ENCODE measurements at places on chromosomes 5 and 9.

DNA sequence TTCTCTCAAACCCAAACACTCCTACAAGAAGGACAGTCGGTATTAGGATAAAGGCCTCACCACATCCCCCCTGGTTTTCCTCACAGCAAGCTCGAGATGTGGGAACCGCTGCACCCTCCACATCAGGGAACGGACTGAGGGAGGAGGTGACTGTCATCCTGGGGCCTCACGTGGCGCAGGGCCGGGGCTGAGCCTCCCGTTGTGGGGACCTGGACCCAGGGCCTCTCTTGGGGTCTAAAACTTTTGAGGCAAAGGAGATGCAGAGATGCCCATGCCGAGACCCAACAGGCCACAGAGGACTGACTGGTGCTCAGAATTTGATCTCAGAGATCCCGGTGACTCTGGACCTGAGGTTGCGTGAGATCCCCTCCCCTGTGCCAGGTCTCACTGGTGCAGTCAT is 72.7 kb downstream of the MRPL36 start:
- no peak overlapping the region for H3K4me3 ChIP-seq
- H3K36me3 ChIP-seq: no peaks in the 10 kb centered on the region
- H3K4me1 ChIP-seq: no peaks in the 10 kb centered on the region
- DNase-seq: no peak
- H3K27me3 ChIP-seq: no peaks in the 10 kb centered on the region
- H3K27ac ChIP-seq: no peak overlapping the region

GRCh38 chr5:131644822-131645221 is 9.8 kb upstream of the RAPGEF6 start:
- no peak overlapping the region for H3K4me3 ChIP-seq
- no peaks in the 10 kb centered on the region for H3K27me3 ChIP-seq
- H3K36me3 ChIP-seq: no peaks in the 10 kb centered on the region
- no peak overlapping the region for H3K27ac ChIP-seq

- no peak for DNase-seq
- H3K4me3 ChIP-seq: no peak overlapping the region
- H3K27me3 ChIP-seq: no peaks in the 10 kb centered on the region
- H3K4me1 ChIP-seq: peaks cover 30% of the 10 kb centered on the region
Measured at GRCh38 chr9:121286973-121287741, 19.2 kb downstream of the GSN start.

DNA sequence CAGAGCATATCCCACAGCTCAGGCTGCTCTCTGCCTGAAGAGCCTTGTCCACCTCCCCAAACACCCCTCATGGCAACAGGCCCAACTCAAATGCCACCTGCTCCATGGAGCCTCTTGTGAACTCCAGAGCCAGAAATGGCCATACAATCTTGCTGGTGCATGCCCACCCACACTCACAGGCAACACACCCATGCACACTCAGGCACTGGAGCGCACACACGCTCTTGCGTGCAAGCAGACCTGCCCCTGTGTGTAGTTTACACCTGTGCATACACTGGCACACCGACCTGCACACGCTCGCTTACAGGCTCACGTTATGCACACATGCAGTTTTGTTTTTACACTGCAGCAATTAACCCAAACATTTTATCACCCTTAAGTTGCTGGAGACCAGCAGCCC is 40.0 kb downstream of the HRH2 start:
- H3K36me3 ChIP-seq: no peaks in the 10 kb centered on the region
- H3K27me3 ChIP-seq: no peaks in the 10 kb centered on the region
- H3K4me1 ChIP-seq: peaks cover 6% of the 10 kb centered on the region
- no peak overlapping the region for H3K4me3 ChIP-seq

GRCh38 chr5:38292228-38292627 is 33.9 kb downstream of the EGFLAM start:
- H3K27ac ChIP-seq: no peak overlapping the region
- no peaks in the 10 kb centered on the region for H3K4me1 ChIP-seq
- no peak for DNase-seq
- H3K36me3 ChIP-seq: no peaks in the 10 kb centered on the region

DNA sequence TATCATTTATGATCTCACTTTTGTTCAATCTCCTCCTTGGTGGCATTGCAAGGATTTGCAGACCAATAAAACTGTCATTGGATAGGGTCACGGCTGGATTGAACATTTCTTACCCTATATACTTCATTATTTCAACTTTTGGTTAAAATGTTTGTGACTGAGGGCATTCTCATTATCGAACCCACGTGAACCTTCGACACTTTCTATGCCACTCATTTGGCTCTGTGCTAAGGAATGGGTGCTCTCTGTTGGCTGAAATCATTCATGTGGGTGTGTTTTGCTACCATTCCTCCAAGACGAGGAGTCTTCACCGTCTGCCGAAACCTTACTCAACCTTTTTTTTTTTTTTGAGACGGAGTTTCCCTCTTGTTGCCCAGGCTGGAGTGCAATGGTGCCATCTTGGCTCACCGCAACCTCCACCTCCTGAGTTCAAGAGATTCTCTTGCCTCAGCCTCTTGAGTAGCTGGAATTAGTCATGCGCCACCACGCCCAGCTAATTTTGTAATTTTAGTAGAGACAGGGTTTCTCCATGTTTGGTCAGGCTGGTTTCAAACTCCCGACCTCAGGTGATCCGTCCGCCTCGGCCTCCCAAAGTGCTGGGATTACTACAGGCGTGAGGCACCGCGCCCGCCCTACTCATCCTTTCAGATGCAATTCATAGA is 62.5 kb downstream of the CSNK1A1 start:
- H3K4me1 ChIP-seq: no peaks in the 10 kb centered on the region
- H3K4me3 ChIP-seq: no peak overlapping the region
- H3K27me3 ChIP-seq: no peaks in the 10 kb centered on the region
- no peaks in the 10 kb centered on the region for H3K36me3 ChIP-seq
- no peak for DNase-seq

DNA sequence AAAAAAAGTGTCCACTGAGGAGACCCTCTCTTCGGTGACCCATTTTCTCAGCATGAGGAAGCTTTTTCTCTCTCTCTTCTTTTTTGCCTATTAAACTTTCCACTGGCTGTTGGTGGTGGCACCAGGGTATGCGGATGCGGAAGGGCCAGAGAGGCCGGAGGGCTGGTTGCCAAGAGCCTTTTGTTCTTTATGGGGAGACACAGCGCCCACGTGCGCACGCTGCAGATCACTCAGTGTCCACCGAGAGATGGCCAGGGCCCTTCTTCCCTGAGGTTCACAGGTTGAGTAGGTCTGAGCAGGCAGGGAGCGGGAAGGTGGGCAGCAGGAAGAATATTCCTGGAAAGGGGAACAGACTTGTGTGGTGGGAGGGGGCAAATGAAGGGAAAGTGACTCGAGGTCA is 69.1 kb downstream of the STK10 start:
- H3K36me3 ChIP-seq: no peaks in the 10 kb centered on the region
- peaks cover 21% of the 10 kb centered on the region for H3K4me1 ChIP-seq
- H3K27me3 ChIP-seq: no peaks in the 10 kb centered on the region
- H3K27ac ChIP-seq: no peak overlapping the region
- no peak overlapping the region for H3K4me3 ChIP-seq

GRCh38 chr9:1729631-1730030 is 285.5 kb upstream of the SMARCA2 start:
- H3K4me3 ChIP-seq: no peak overlapping the region
- no peaks in the 10 kb centered on the region for H3K27me3 ChIP-seq
- no peak for DNase-seq
- no peaks in the 10 kb centered on the region for H3K36me3 ChIP-seq
- no peaks in the 10 kb centered on the region for H3K4me1 ChIP-seq

DNA sequence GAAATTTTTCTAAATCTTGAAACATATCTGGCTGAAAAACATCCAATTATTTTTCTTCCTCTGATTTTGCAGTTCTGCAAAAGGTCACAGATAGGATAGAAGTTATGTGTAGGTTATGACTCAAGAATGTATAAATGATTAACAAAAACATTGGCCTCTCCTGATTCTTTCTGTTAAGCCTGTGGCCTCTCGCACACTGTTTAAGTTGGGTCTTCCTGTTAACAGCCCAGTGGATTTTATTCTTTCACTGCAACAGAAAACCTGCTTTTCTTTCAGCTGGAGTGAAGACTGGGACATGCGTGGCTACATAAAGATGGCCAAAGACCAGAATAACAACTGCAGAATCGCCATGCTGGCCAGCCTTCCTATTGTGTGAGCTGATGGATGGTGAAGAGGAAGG is 17.1 kb upstream of the SPATA31E1 start:
- no peak overlapping the region for H3K27ac ChIP-seq
- no peaks in the 10 kb centered on the region for H3K36me3 ChIP-seq
- H3K27me3 ChIP-seq: no peaks in the 10 kb centered on the region

- no peaks in the 10 kb centered on the region for H3K36me3 ChIP-seq
- H3K27ac ChIP-seq: no peak overlapping the region
- peaks cover 29% of the 10 kb centered on the region for H3K4me1 ChIP-seq
- no peaks in the 10 kb centered on the region for H3K27me3 ChIP-seq
- H3K4me3 ChIP-seq: no peak overlapping the region
Measured at GRCh38 chr5:124454081-124454480, 292.4 kb downstream of the ZNF608 start.

DNA sequence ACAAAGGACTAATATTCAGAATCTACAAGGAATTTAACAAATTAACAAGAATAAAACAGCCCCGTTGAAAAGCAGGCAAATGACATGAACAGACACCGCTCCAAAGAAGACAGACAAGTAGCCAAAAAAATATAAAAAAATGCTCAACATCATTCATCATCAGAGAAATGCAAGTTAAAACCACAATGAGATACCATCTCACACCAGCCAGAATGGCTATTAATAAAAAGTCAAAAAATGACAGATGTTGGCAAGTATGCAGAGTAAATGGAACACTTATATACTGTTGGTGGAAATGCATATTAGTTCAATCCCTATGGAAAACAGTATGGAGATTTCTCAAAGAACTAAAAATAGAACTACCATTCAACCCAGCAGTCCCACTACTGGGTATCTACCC is 302.7 kb upstream of the RGMB start:
- no peaks in the 10 kb centered on the region for H3K4me1 ChIP-seq
- no peaks in the 10 kb centered on the region for H3K27me3 ChIP-seq
- H3K4me3 ChIP-seq: no peak overlapping the region
- no peaks in the 10 kb centered on the region for H3K36me3 ChIP-seq
- H3K27ac ChIP-seq: no peak overlapping the region
- DNase-seq: no peak

GRCh38 chr5:9198394-9198793 is 347.5 kb downstream of the SEMA5A start:
- H3K4me3 ChIP-seq: no peak overlapping the region
- no peak for DNase-seq
- no peaks in the 10 kb centered on the region for H3K36me3 ChIP-seq
- no peaks in the 10 kb centered on the region for H3K27me3 ChIP-seq

DNA sequence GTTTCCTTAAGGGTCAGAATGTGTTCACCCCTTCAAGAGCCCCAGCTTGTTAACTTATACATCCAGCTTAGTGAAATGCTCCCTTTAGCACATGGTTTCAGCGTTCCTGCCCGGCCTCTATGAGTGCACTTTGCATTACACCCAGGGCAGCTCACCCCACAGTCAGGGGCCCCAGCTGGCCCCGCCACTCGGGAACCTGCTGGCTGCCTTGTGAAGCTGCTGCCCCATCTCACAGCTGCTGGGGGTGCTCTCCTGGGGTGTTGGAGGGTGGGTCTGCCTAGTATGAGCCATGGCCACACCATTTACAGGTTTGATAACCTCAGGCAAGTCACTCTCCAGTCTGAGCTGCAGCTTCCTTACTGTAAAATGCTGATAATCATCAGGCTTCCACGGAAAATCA is 32.2 kb downstream of the HRH2 start:
- no peak overlapping the region for H3K27ac ChIP-seq
- no peak overlapping the region for H3K4me3 ChIP-seq
- no peaks in the 10 kb centered on the region for H3K36me3 ChIP-seq

DNA sequence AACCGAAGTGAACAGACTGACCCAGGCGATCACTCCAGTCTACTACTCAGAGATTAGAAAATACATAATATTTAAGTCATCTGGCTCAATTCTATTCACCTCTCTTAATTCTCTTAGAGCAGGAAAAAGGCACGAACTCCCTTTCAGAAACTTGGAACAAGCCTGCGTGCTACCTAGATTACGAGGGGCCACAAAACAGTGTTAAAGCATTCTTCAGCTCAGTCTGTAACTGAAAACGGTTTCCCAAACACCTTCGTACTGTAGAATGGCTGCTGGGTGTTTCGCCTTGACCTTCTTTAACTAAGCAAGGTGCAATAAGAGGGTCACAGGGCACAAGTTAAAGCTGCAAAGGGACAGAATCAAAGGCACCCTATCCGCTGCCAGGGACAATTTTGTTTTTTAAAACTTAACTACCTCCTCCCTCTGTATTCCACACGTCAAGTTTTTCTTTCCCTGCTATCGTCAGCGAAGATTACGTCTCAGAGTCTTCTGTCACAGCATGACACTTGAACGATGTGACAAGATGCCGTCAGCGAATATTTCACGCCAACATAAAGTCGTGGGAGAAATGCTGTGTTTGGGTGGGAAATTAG is 687 bp downstream of the LYSMD3 start:
- DNase-seq: no peak
- peaks cover 11% of the 10 kb centered on the region for H3K36me3 ChIP-seq
- peak overlapping the region; percentile 94 for H3K4me3 ChIP-seq
- peak overlapping the region; percentile 88 for H3K27ac ChIP-seq
- peaks cover 15% of the 10 kb centered on the region for H3K27me3 ChIP-seq
- H3K4me1 ChIP-seq: peaks cover 15% of the 10 kb centered on the region

DNA sequence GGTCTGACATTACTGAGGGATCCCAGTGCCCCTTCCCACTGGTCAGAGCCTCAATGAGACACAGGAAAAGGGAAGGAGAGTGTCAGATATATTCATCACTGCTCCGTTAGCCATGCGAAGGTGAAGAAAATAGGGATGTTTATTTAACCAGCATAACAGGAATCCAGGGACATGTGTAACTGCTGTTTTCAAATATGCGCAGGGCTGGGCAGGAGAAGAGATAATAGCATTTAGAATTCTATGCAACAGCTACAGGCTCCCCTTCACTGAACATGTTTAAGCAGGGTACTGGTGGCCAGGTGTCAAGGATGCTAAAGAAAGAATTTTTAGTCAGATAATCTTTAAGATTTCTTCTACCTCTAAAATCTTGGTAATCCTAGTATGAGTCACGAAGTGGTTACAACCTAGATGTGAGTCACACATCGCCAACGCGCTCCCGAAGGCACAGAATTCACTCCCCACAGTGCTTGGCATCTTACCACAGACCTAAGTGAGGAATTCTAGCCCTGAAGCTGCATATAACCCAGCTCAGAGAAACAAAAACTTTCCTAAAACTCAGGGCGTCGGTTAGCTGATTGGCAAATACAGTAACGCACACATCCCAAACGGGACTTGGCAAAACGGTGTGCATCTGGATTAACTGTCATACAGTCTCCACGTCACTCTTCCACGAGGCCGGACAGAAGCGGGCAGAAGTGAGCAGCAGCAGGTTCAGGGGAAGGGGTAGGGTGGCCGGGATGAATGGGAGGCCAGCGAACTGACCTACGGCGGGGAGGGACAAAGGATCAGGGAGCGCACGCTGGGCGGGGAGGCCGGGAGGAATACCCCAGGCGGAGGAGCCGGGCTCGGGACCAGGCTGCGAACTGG is 1.1 kb downstream of the CTNNAL1 start:
- peak; percentile 50 for DNase-seq
- H3K4me3 ChIP-seq: peak overlapping the region; percentile 80
- H3K4me1 ChIP-seq: peaks cover 16% of the 10 kb centered on the region
- H3K27me3 ChIP-seq: peaks cover 12% of the 10 kb centered on the region

GRCh38 chr9:90249094-90249493 is 393.5 kb downstream of the DIRAS2 start:
- no peaks in the 10 kb centered on the region for H3K36me3 ChIP-seq
- H3K27ac ChIP-seq: no peak overlapping the region
- H3K27me3 ChIP-seq: no peaks in the 10 kb centered on the region
- no peak overlapping the region for H3K4me3 ChIP-seq
- DNase-seq: no peak
